Retinal pigment epithelial cell (primary cell): ENCODE measurements at places on chromosomes 13 and 19.

DNA sequence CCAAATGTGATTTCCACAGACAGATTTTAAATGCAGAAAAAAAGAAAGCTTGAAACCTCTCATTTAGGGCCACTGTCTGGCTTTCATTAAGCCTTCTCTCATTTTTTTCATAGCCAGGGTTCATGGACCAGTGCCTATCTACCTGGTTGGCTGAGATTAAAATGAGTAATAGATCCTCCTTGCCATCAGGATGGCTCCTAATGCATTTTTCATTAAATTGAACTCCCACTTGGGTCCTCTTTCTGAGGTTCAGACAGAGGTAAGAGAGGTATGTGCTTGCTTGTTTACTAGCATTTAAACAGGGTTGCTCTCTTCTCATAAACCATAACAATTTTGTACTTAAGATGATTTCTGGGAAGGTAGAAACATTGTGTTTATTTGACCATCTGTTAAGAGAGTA, 473.0 kb downstream of the TBC1D4 start:
- no peak for DNase-seq

DNA sequence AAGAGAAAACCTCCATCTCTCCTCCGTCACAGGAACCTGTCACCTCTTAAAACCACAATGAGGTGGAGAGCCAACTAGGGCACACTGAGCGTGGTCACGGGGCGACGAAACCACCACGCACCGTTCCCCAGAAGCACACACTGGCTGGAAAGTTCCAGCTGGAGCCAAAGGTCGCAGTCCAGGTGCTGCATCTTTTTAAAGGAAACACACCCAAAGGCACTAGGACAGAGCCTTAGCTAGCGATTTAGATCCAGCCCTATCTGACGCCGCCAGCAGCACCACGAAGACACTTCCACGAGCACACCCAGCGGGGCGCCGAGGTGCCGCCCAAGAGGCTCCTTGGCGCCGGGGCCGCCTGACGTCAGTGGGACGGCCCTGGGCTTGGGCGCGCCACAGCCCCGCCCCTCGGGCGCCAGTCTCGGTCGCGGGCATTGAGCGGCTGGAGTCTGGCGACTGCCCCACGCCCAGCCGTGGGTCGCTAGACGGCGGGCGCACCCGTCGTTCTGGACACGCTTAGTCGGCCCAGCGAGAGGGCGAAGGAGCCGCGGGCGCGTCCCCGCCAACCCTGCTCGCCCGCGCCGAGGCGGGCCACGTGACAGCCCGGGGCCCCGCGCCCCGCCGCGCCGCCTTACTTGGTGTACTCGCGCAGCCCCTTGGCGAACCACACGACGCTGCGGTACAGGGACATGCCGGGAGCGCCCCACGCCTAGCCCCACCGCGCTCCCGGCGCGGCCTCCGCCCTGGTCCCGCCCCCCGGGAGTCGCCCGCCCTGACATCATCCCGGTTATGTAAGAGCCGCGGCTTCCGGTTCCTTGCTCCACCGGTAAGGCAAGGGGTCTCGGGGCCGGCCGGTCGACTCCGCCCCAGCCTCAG, at the start of gene DHRS12:
Gene DHRS12 (minus strand): TSS at position 742 of the 873 bp plus-strand sequence. CDS start 4,504 bp downstream, outside the sequence.
- no peak for DNase-seq

DNA sequence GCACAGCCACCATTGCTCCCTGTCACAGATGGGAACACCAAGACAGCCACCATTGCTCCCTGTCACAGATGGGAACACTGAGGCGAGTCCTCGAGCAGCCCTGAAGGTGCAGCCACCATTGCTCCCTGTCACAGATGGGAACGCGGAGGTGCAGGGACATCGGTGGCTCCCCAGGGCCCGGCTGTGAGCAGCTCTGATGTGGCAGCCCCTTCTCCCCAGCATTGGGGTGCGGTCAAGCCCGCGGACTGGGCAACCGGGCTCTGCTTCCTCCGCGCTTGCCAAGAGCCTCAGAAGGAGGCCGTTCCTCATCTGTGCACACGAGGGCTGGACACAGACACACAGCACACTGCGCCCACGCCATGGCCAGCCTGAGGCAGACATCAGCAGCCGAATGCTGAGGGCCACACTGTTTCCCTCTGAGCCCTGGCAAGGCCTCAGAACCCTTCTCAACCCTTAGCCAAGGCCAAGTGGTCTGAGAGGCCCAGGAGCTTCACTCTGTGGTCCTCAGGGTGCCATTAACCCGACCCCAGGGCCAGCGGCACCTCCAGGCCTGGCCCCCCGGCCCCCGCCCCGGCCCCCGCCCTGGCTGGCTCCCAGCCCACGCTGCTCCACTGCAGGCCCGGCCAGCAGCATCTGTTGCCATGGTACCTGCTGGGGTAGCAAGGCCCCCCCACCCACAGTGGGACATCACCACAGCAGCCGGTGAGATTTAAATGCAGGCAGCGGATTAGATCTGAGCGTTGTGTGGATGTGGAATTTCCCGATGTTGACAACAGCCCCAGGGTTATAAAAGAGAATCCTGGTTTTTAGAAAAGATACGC, 18.4 kb downstream of the C2CD4C start:
- DNase-seq: no peak

GRCh38 chr19:4067396-4068046, 822 bp upstream of the ZBTB7A start:
- DNase-seq: no peak

- no peak for DNase-seq
Observed at GRCh38 chr19:1516395-1516753, 3.6 kb upstream of the ADAMTSL5 start.

DNA sequence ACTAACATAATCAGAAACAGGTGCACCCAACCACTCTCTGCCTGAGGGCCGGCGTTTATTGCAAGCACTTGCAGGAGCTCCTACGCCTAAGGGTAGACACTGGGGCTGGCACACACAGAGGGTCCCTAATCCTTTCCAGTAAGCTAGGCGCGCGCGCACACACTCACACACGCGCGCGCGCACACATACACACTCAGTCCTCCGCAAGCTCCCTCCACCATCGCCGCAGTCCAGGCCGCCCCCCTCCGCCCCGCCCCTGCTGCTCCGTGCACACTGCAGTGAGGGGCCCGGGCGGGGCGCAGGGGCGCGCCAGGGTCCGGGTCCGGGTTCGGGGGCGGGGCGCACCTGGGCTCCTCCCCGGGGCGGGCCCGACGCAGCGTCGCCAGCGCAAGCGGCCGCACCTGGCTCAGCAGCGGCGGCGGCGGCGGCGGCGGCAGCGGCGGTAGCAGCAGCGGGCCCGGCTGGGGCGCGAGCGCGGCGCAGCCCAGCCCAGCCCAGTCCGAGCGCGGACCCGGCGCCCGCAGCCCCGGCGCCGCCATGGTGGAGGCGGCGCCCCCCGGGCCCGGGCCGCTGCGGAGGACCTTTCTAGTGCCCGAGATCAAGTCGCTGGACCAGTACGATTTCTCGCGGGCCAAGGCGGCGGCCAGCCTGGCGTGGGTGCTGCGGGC, at the start of gene CAMSAP3:
Gene CAMSAP3 (plus strand): TSS at position 398 of the 668 bp plus-strand sequence. CDS start 140 bp downstream, at position 538.
- peak; percentile 9 for DNase-seq

DNA sequence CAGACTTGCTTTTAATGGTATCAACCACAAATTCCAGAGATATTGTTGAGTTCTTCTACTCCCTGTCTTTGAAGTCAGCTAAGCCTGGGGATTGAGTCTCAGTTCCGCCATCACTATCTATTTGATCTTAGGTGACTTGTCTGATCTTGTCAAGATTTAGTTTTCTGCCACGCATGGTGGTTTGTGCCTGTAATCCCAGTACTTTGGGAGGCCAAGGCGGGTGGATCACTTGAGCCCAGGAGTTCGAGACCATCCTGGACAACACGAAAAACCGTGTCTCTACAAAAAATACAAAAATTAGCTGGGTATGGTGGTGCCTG, 376.9 kb downstream of the FGF9 start:
- no peak for DNase-seq

DNA sequence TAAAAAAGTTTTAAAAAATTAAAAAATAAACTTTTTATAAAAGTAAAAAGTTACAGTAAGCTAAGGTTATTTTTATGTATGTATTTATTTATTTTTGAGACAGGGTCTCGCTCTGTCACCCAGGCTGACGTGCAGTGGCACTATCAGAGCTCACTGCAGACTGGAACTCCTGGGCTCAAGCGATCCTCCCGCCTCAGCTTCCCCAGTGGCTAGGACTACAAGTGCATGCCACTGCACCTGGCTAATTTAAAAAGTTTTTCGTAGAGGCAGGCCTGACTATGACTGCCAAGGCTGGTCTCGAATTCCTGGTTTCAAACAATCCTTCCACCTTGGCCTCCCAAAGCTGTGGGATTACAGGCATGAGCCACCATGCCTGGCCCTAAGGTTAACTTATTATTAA, 64.1 kb downstream of the CDADC1 start:
- no peak for DNase-seq

- no peak for DNase-seq
Observed at GRCh38 chr19:48478339-48479256, 9.4 kb downstream of the CYTH2 start.

- DNase-seq: no peak
Observed at GRCh38 chr13:79686441-79686840, 205.5 kb downstream of the NDFIP2 start.

GRCh38 chr19:46841458-46842083, 9.1 kb downstream of the AP2S1 start:
- DNase-seq: peak; percentile 34

DNA sequence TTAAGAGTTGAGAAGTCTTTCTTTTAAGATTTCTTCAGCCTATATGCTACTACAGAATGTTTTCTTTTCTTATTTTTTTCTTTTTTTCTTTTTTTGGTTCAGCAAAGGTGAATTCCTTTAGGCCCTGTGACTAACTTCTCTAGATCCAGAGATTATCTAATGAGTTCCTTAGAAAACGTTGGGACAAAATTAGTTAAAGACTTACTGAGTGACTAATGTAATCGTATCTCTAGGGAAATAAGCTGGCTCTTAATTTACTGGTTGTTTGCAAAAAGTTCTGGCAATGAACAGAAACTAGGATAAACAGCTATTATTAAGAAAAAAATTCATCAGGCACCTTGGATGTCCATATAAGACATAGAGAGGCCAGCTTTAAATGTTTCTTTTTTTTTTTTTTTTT, 30.7 kb upstream of the CSNK1A1L start:
- DNase-seq: no peak

DNA sequence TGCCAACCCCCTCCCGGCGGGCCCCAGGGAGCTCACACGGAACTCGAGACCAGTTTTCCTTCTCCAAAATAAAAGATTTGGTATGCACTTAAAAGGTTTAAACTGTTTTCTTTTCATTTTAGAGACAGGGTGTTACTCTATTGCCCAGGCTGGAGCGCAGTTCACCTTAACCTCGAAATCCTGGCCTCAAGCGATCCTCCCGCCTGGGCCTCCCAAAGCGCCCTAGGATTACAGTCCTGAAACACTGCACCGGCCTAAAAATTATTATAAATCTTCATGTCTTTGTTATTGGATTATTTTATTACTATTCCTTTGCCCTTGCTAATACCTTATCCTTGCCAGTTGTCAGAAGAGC, 553 bp upstream of the SLC7A1 start:
- no peak for DNase-seq

GRCh38 chr19:48799358-48800300, 11.2 kb downstream of the BCAT2 start:
- DNase-seq: no peak

DNA sequence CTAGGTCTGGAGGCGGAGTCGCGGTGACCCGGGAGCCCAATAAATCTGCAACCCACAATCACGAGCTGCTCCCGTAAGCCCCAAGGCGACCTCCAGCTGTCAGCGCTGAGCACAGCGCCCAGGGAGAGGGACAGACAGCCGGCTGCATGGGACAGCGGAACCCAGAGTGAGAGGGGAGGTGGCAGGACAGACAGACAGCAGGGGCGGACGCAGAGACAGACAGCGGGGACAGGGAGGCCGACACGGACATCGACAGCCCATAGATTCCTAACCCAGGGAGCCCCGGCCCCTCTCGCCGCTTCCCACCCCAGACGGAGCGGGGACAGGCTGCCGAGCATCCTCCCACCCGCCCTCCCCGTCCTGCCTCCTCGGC, at the start of gene SLC5A5:
Gene SLC5A5 (plus strand): TSS at position 68 of the 373 bp plus-strand sequence. CDS start 375 bp downstream, outside the sequence.
- no peak for DNase-seq

DNA sequence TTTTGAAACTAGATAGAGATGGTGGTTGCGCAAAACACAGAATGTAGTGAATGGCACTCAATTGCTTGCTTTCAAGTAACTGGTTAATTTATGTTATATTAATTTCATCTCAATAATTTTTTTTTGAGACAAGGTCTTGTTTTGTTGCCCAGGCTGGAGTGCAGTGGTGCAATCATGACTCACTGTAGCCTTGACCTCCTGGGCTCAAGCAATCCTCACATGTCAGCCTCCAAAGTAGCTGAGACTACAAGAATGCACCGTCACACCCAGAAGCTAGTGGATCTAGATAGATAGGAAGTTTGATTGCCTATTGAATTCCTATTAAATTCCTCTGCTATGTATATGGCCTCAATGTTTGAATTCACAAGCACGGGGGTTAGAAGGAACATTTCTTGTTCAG, 26.4 kb upstream of the ADGRE2 start:
- DNase-seq: no peak

DNA sequence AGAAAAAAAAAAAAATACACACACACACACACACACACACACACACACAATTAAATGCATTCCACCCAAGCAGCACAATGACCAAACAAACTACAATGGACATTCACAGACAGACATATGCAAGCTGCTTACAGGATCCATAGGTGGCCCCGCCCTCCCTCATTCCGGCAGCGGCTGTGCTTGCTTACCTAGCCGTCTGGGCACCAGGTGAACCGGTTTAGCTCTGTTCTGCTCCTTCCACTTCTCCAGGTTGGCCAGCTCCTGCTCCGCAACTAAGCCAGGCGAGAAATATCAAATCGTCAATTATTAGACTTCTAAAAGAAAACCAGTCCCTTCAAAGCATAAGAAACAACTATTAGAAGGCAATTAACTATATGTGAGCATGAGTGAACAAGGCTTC, 23.1 kb downstream of the EPSTI1 start:
- DNase-seq: no peak

DNA sequence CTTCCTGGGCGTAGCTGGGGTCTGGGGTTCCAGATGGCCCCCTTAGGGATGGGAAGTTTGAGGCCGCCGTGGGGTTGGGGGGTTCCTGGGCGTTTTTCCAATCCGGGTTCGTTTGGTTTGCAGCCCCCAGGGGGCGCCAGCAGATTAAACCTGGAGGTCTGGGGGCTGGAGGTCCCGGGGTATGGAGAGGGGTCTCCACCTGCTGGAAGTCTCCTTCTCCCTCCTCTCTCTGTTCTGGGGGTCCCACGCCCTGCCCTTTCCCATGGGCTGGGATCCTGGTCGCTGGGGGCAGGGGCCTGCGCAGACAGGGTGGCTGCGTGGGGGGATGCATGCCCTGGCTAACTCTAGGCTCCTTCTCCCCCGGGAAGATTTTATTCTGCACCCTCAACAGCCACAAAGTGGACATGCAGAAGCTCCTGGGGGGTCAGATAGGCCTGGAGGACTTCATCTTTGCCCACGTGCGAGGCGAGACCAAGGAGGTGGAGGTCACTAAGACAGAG, 899 bp downstream of the GIPC3 start:
- DNase-seq: no peak

- DNase-seq: no peak
Observed at GRCh38 chr13:21476893-21477472, 17.9 kb upstream of the ZDHHC20 start.

DNA sequence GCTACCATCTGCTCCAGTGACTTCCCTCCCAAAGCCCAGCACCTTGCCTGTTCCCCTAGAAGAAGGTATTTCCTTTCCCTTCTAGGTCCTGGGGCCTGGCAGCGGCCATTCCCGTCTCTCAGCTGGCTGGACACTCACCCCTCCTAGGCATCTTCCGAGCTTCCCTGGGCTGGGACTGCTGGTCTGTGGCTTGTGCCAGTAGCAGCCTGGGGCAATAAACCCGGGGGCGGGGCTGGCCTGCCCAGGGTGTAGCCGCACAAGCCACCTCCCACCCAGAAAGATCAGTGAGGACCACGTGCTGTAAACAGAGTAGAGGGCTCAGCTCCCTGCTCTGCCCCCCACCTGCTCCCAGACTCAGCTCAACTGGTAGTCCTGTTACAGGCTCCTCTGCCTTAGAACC, 15.0 kb downstream of the LIPE start:
- peak; percentile 71 for DNase-seq
